ENCODE measurements at places on chromosomes 5 and 9.

DNA sequence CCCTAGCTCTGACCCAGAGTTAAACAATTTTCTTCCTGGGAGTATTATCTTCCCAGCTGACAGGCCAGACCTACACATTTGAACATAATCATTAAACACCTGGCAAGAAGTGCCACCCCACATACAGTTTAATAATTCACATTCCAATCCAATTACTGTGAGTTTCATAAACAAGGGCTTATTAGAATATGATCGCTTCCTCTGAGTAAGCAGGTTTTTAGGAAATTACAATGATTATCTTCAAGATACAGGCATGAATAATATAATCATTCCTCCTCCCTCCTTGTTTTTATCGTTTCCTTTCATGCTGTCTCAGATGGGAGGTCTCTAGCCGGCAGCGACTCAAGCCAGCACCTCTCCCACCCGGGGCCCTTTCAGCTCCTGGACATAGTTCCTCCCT lies 15.8 kb upstream of the KIF4B start:
- DNase-seq = no peak

DNA sequence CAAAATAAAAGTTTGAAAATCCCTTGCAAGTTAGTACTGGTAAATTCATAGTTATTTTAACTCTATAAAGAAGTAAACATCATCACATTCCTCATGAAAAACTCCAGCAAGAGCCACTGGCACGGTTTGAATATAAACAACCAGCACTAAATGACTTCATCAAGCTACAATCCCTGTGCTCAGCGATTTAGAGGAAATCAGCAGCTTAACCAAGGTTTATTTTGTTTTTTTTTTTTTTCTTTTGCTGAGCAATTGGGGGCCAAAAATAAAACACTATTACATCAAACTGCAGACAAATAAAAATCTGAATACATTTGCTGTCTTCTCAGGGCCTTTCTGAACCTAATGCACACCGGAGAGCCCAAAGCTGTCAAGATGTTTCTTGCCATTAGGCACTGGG lies 106.2 kb upstream of the SLC24A2 start:
- DNase-seq = no peak

DNA sequence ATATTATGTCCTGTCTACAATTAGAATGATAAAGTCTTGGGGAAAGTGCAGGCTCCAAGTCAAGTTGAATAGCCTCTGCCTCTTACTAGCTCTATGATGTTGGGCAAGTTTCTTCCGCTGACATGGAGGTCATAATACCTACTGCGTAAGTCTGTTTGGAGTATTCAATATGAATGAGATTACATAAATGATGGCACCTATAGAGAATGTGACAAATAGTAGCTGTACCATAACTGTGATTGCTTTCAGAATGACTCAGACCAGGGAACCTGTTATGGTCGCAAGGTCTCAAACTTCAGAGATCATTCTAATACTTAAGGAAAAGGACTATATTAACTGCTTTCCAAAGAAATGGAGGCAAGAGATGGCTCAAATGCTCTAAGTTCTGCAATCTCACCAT lies 94.0 kb upstream of the ABCA1 start:
- DNase-seq = no peak

DNA sequence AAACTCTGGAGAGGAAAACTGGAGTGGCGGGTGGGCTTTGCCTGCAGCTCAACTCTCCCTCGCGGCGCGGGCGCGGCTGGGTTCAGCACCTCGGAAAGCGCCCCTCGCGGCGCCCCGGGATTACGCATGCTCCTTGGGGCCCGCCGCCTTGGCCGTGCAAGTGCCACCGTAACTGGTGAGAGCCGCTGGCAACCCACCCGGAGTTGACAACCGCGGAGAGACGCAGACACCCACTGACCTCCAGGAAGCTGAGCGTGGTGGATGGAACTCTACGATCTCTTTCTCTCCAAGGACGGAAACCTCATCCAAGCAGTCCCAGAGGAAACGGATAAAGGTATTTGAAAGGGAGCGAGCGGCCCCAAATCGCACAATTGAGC lies 194 bp upstream of the RXFP3 start:
- DNase-seq = peak; percentile 25

DNA sequence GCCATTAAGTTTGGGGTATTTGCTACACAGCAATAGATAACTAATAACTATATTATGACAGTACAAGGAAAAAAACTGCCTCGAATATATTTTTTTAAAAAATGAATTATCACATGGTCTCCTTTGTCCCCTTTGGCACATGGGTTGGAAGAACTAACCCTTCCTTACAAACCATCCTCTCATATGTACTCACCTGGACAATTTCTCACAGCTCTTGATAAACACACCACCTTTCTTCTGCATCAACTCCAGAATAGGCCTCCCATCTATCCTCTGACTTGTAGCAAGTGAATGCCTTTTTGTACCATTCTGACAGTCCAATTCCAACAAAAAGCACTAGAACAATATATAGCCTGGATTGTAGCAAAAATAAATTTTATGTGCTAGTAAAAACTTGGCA lies 78.7 kb upstream of the LARP1 start:
- DNase-seq = no peak

DNA sequence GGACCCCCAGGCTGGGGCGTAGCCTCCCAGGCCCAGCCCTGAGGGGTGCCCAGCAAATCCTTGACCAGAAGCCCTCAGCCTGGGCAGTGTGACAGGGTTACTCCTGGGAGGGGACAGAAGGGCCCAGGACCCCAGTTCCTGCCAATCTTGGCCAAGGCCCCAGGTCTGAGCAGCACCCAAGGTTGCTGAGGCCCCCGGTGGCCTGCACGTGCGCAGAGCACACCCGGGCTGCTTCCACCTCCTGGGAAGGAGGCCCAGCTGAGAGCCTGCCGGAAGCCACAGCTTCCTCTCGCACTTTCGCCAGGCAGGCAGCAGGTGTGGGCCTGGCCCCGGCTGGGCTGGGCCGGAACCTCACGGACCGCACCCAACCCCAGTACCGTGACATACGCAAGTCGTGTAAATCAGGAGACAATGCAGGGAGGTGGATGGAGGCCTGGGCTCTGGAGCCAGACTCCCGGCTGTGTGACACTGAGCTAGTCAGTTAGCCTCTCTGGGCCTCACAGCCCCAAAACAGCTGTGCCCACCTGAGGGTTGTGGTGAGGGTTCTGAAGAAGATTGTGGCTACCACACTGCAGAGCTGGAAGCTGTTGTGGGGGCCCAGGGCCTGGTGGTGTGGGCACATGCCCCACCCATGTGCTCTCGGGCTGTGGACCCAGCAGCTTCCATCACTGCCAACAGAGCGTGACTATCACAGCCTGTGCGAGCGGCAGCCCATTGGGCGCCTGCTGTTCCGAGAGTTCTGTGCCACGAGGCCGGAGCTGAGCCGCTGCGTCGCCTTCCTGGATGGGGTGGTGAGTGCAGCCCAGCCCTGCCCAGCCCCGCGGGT lies 5.1 kb downstream of the GRK6 start:
- DNase-seq = peak; percentile 58

- DNase-seq = no peak
Observed at GRCh38 chr9:101027236-101027635, 1.3 kb upstream of the PLPPR1 start.

- DNase-seq = no peak
Observed at GRCh38 chr5:78495800-78496199, 135.4 kb downstream of the SCAMP1 start.

GRCh38 chr5:122757285-122757684 lies 17.6 kb upstream of the SNX2 start:
- DNase-seq = no peak

DNA sequence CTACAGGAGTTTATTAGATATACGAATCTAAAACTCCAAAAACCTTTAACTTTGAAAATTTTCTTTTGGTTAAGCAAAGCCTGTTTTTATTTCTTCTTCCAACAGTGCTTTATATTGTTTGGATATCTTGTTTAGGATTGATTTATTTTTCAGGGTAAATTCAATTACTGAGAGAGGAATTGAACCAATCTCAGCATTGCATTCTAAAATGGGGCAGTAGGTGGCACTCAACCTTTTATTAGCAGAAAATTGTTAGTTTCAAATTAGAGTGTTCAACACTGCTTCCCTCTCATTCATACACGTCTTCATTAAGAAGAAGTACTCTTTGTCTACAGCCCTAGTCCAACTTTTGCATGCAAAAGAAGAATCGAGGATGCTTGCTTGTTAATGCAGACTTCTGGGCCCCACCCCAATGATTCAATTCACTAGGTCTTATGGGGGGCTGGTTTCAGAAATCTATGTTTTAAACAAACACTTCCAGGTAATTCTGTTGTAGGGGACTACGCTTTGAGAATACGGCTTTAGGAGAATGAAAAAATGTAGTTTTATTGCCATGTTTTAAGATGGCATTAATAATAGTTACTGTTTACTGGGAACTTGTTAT lies 26.6 kb downstream of the MRPL22 start:
- no peak for DNase-seq

DNA sequence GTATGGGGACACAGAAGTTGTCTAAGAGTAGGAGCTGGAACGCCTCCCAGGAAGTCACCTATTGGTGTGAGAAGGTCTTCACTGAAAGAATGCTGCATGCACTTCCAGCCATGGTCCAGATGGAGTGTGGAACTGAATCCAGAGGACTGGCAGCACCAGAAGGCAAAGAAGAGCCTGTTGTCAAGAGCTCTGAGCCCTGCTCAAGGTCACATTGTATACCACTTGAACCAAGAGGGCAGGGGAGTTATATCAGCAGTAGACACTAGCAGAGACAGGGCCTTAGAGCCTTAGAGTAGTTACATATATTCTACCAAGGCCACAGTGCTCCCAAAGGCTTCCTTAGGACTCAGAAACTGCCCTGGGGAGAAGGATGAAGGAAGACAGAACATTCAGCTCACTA lies 130.8 kb upstream of the POC5 start:
- no peak for DNase-seq

DNA sequence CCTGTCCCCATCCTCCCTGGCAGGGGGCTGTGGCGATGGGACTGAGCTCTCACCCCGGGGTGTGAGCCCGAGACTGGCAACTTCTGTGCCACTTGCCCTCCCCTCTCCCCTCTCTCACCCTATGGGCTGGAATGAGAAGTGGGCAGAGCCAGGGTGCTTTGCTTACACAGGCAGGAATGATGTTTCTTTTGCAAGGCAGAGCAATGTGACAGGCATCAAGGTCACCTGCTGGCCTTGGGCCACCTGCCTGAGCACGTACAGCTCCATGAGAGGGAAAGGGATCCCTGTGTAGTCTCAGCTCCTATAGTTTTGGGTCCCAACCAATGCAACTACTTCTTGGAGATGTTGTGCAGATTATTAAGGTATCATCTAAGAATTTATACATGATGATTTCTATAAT lies 252.8 kb upstream of the DAP start:
- no peak for DNase-seq

DNA sequence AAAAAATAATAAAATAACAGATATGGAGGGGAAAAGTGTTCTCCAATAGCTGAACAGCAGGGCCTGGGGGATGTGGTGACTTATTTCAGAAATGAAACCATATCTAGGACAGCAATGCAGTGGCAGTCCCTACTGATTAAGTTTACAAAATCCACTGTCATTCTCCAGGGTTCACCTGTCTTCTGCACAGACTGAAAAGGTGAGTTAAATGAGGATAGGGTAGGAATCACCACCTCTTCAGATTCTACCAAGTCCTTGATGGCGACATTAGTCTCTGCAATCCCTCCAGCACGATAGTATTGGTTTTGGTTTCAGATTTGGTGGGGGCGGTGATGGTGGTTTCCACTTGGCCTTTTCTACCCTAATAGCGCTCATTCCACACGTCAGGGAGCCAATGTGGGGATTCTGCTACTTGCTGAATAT lies 32.3 kb upstream of the NPM1 start:
- DNase-seq = no peak

- no peak for DNase-seq
Observed at GRCh38 chr9:121441165-121441564, 58.5 kb downstream of the GGTA1 start.

GRCh38 chr5:173582216-173583111 lies 34.0 kb downstream of the BOD1 start:
- DNase-seq = no peak

GRCh38 chr5:83576341-83576740 lies 104.8 kb downstream of the VCAN start:
- no peak for DNase-seq

DNA sequence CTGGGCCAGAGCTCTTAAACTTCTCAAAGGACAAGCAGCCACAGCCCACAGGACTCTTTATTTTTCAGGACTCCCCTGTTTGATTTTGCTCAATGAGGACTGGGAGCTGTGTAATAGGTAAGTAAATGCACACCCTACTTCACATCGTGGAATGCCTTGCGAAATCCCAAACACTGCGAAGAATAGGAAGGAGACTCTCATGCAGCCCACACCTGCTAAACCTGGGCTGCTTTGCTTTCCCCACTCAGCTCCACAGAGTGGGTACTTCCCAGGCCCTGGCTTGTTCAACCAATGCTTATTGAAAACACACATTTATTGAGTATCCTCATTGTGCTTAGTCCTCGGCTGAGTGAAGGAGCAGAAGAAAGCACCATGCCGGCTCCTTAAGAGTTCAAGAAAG lies 103.3 kb upstream of the FSTL4 start:
- no peak for DNase-seq

GRCh38 chr9:123552530-123552929 lies 196.5 kb downstream of the CRB2 start:
- DNase-seq = no peak

- no peak for DNase-seq
Observed at GRCh38 chr5:133938039-133938821, 30.2 kb downstream of the C5orf15 start.

DNA sequence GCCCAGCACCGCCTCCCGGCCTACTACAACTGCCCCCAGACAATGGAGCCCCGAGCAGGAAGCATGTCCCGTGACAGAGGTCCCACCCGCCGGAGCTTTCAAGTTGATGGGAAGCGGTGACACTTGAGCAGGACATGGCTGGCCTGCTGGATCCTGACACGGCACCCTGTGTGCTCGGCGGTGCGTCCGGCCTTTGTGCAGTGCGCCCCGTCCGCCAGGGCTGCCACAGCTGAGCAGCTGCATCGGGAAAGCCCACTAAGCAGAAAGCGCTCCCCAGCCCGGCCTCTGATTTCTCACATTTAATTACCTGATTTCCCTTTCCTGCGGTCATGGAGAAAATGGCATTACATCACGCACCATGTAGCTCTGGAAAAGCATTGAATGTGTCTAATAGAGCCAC lies 611.9 kb downstream of the IRX1 start:
- DNase-seq = no peak

DNA sequence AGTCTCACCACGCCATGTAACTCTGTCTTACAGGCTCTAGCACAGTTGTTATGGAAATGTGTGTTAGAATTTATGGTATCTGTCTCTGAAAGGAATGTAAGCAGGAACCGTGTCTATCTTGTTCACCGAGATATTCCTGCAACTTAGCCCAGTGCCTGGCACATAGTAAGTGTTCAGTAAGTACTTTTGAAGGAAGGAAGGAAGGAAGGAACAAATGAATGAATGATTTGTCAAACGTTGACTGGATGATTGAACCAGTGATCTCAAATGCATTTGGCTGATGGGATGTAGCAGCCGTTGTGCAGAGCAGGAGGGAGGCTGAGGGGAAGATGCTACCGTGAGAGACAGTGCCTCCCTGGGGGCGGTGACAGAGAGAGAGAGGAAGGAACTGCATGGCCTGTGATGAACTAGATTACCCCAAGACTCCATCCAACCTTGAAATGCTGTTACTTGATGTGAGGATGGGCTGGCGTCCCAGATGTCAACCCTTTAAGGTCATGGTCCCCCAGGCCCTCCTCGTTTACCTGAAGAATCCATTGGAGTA lies 47.5 kb upstream of the PPARGC1B start:
- DNase-seq = no peak

GRCh38 chr9:117873664-117874063 lies 169.5 kb downstream of the TLR4 start:
- no peak for DNase-seq
